ENCODE measurements at places on chromosomes 3 and 15.
A peak's percentile ranks its signal among the peaks of the same experiment; 100 is the strongest.

GRCh38 chr15:69161079-69161877 is 843 bp downstream of the GLCE start:
- DNase-seq: peak; percentile 37

DNA sequence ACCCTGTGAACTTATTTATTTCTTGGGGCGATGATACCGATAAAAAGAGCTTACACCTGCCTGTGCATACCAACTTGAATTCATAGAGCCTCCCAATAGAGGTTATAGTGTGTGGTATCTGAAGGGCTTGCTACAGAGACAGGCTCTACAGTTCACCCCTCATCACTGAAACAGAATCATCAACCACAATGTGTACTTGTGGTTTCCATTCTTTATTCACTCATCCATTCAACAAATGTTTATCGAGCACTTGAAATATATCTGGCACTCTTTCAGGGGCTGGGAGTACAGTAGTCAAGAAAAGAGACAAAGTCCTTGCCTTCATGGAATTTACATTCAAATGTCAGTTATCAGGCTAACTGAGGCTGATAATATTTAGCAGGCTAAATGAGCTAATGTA is 134.4 kb upstream of the SKOR1 start:
- DNase-seq: no peak

- no peak for DNase-seq
Observed at GRCh38 chr3:158103887-158104327, 2.3 kb downstream of the SHOX2 start.

DNA sequence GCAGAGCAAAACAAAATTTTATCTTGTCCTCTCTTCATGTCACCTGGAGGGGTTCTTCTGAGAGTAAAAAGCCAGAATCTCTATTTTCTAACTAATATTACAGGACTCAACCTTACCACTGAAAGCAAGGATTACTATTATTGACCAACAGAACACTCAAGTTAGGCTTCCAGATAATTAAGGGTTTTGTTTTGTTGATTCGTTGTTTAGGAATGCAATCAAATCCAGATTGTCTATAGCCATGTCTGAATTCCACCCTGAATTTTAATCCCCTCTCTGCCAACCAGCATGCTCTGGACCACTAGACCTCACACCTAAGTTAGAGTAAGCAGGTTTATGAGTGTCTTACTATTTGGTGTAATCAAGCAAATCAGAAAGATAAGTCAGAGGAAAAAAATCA is 90.7 kb downstream of the PEAK1 start:
- DNase-seq: no peak

DNA sequence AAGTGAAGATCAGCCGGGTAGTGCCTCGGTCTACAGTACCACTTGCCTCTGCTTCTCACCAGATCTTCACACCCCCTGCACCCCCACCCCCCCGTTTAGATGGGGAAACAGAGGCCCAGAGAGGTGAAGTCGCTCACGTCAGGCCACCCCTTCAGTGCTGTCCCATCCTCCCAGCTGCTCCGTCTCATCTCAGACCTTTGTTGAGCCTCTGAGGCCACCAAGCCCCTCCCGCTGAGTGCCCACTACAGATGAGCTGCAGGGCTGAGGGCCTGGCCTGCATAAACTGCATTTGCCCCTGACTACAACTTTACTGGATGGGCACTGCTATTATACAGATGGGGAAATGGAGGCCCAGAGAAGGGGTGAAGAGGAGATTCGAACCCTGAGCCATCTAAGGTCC is 35.8 kb downstream of the ADAMTS7 start:
- no peak for DNase-seq

GRCh38 chr3:64395490-64395889 is 170.2 kb upstream of the PRICKLE2 start:
- no peak for DNase-seq

DNA sequence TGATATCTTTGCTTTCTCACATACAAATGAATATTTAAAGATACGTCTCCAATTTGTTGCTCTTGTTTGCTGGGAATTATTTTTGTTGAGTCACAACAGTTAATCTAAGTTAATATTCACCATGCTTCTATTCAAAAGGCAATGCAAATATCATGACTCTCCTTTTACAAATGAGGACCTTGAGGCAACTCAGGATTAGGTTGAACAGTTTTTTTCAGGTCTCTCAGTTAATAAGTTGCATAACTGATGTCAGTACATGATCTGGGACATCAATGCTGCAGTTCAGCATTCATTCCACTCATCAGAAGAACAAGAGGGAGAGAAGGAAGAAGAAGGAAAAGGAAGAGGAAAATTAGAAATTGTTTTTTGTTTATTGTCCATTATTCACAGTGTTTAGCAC is 781 bp upstream of the NAALADL2 start:
- DNase-seq: no peak

DNA sequence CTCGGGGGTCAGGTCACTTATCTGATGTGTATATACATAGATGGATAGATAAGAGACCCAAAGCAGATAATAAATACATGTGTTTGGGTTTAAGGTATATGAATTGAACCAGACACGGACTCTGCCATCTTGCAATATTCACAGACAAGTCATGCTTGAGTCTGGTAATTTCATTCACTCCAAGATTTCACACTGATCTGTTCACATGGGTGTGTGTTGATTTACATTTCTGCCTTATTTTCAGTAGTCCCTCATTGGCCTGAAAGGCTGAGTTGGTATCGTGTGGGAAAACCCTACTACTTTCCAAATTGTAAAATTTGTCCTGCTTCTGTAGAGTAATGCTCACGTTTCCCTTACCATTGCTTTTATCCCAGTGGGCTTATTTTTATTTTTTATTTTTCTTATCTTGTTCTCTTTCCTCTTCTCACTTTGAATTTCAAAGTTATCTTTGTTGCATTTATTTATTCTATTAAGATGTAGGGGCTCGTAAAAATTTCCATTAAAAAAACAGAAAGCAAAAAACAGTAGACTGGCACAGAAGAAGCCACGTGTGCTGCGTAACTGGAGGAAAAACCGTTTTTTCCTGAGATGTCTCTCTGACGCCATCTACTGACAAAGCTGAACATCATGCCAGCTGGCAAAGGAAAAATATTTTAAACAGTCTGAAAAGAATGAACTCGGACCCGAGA is 10.8 kb upstream of the MFSD1 start:
- DNase-seq: peak; percentile 57

DNA sequence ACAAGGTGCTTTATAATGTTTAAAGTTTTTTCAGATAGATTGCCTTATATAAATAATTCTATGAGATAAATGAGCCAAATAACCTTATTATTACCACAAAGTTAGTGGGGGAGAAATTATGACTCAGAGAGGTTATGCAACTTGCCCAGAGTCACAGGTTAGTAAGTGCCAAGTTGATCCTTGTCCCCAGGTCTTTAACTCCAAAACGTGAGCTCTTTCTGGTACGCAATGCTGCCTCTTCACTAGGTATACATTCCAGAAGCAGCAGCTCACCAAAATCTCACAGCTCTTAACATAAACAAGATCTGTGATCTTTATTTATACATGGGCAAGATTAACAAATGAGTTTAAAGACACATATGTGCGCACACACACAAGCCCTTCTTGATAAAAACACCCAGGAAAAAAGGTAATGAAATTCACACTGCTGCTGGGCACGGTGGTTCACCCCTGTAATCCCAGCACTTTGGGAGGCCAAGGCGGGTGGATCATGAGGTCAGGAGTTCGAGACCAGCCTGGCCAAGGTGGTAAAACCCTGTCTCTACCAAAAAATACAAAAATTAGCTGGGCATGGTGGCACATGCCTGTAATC is 59.8 kb upstream of the NR2F2 start:
- DNase-seq: no peak

DNA sequence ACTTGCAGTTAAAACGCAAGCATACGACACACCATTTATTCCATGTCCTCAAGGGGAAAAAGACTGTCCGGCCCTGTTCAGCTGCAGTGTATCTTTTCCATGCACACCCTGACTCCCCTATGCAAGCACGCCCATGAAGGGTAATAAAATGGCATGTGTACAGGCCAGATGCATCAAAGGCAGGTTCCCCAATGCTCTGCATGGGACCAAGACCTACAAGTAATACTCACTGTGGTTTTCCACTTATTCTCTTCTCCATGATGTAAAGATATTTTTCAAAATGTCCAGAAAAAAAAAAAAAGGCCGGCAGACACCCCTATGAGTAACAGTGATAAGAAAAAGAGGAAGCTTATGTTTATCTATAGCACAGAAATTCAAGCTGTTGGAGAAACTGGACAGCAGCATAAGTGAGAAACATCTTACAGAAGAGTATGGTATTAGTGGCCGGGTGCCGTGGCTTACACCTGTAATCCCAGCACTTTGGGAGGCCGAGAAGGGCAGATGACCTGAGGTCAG is 70.8 kb downstream of the MCF2L2 start:
- DNase-seq: no peak

DNA sequence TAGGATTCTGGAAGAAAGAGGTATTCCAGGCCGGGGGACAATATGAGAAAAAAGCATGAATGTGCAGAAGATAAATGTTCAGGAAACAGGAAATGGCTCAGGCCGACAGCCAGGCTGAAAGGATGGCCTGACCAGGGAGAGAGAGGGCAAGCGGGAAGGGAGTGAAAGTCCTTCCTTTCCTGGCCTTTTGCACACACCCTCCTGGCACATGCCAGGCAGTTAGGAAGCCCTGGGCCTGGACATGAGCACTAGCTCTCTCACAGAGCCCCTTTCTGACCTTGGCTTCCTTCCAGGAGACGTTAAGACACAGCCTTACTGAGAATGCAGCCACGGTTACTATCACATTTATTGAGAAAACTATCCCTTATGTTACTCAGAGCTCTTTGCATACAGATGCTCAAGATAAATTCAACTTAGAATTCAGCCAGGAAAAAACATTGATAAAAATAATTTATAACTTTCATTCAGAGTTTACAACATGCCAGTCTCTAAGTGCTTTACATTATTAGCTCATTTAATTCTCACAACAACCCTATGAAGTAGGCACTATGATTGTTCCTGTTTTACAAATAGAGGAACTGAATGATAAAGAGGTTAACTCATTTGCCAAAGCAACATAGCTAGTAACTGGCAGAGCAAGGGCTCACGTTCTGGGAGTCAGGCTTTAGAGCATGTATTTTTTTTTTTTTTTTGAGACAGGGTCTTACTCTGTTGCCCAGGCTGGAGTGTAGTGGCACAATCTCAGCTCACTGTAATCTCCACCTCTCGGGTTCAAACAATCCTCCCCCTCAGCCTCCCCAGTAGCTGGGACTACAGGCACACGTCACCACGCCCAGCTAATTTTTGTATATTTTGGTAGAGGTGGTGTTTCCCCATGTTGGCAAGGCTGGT is 39.4 kb upstream of the SMAD3 start:
- DNase-seq: no peak

- no peak for DNase-seq
Observed at GRCh38 chr15:57036352-57036751, 117.9 kb downstream of the TCF12 start.

- DNase-seq: no peak
Observed at GRCh38 chr3:140432229-140432669, 245.6 kb upstream of the TRIM42 start.

DNA sequence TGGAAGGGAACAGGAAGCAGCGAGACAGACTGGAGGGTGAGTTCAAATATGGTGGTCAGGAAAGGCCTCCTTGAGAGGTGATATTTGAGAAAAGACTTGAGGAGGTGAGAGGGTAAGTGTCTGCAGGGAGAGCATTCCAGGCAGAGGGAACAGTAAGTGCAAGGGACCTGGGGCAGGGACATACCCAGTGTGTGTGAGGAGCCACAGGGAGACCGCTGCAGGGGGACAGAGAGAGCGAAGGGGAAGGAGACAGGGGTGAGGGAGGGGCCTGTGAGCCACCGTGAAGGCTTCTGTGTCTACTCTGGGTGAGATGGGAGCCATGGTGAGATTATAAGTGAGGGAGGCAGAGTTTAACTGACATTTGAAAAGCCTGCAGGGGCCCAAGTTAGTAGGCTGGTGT is 38.0 kb downstream of the WNT7A start:
- no peak for DNase-seq

- DNase-seq: no peak
Observed at GRCh38 chr3:192422321-192422996, 304.9 kb downstream of the FGF12 start.

- no peak for DNase-seq
Observed at GRCh38 chr15:78909160-78909695, 35.6 kb downstream of the CTSH start.
